ENCODE measurements at places on chromosomes 5 and 9.

GRCh38 chr5:40436535-40437237 is 243.0 kb upstream of the PTGER4 start:
- DNase-seq, result no peak

- DNase-seq, result no peak
Measured at GRCh38 chr5:151720215-151720614, 33.5 kb upstream of the SPARC start.

DNA sequence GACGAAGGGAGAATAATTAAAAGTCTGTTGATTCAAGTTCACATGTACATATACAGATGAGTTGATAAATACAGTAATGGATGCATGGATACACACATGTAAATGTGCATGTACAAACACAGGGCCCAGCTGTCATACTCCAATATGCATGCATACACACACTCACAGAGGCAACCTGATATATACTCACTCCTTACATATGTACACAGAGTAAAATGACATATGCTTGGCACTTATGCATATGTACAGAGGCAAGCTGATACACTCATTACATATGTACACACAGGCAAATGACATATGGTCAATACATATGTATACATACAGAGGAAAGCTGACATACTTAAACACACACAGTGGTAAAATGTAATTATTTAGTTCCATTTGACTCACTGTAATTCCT is 7.2 kb upstream of the TMEFF1 start:
- no peak for DNase-seq

DNA sequence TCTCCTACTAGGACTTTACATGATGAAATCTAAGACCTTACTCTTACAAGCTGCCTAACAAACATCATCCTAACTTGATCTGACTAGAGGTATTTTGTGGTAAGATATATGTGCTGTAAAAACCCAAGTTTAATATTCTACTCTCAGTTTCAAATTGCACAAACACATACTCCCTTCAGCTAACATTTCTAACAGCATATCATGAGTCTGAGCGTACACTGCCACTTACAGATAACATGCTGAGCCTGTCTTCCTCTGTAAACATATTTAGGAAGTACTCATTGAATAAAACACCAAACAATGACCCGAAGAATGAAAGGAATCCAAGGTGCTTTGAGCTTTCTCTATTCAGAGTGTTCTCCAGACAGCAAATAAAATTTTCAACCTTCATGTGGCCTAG is 7.9 kb upstream of the ESM1 start:
- DNase-seq, result no peak

DNA sequence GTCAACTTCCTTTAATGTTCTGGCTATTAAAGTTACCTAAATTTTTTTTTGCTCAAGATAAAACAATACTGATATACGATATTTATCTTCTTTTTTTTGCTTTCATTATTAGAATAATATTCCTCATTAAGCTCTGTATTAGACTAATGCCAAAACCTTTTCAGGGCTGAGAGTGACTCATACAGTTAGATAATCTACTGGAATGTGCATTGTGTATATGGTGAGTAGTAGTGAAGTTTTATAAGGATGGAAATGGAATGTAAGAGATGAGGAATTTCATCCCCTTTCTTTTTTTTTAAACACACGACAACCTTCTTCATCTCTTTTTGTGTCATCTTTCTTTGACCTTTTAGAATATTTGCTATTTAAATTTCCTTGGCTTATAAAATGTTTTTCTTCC is 268.6 kb downstream of the ISL1 start:
- DNase-seq, result no peak
